ENCODE measurements at places on chromosomes 1 and 21.

- no peak for DNase-seq
These were observed 41.1 kb downstream of the CD58 start for GRCh38 chr1:116529681-116530080.

GRCh38 chr1:178609015-178609414 is 96.1 kb downstream of the TEX35 start:
- no peak for DNase-seq

DNA sequence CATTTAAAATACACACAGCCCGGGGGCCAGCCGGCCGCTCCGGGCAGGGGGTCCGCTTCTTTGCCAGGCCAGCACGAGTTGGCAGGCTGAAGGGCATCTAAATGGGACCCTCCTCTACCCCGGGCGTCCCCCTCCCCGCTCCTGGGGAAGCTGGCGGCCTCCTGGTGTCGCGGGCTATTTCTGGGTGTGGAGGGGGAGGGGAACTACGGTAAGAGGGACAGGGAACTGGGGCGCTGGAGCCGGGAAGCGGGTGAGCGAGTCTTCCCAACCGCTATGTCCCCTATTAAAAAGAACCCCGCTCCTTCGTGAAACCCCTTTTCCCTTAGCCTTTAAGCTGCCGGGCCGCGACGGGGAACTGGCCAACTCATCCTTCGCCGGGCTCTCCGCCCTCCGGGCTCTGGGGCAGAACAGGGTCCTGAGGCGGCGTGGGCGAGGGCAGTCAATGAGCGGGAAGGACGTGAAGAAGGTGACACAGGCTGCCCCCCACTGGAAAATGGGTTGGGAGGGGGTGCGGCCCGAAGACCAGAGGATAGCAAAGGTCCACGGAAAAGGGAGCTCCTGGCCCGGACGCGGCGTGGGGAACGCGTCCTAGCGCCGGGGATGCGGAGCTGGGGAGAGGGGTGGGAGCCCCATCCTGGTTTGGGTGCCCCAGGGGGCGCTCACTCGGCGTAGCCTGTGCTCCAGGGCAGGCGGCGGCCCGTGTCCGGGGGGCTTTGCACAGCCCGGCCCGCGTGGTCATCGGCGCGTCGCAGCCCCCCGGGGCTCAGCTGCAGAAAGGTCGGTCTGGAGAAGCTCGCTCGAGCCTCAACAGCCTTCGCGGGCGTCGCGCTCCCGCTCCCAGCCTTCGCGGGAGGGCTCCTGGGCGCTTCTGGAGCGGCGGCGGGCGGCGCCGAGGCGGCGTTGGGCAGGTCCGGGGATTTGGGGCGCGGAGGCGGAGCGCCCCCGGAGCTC is 544 bp downstream of the PPM1J start:
- peak; percentile 17 for DNase-seq

DNA sequence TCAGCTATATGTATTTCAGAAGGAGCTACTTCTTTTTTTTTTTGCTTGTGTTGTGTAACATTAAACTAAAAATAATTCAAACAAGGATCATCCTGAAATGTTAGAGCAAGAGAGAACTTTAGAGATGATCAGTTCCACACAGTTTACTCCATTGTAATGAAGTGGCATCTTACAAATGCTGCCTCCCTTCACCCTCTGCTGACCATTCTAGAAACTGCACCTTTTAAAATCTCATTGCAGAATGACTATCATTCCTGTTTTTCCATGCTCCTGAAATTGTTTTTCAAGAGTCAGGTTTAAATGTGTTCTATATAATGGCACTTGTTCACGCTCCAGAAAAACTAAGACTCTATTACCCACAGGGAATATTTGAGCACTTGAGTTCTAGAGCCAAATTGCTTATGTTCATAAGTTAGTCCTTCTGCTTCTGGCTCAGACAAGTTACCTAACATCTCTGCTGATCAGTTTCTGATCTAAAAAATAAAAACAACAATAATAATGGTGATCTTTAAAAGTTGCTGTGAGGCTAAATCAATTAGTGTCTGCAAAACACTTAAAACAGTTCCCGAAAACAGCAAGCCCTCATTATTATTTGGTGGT is 21.5 kb upstream of the SLC44A5 start:
- DNase-seq, result peak; percentile 11
